Endothelial cell (in vitro differentiated cells): ENCODE measurements at places on chromosomes 2 and 18.

GRCh38 chr2:241123816-241124536, 21.9 kb upstream of the MTERF4 start:
- DNase-seq: no peak

GRCh38 chr18:22932885-22933205, 283 bp upstream of the RBBP8 start:
- no peak for DNase-seq

GRCh38 chr2:43676322-43677050, at the start of gene C1GALT1C1L:
Gene C1GALT1C1L (minus strand): TSS chr2:43676429. CDS start chr2:43676322, 107 bp downstream.
- no peak for DNase-seq

GRCh38 chr2:68536000-68536399, 68.6 kb downstream of the APLF start:
- DNase-seq: no peak

GRCh38 chr2:15107137-15107536, 454.0 kb downstream of the NBAS start:
- DNase-seq: no peak

GRCh38 chr2:108330979-108331378, 42.3 kb downstream of the SULT1C2 start:
- DNase-seq: no peak

DNA sequence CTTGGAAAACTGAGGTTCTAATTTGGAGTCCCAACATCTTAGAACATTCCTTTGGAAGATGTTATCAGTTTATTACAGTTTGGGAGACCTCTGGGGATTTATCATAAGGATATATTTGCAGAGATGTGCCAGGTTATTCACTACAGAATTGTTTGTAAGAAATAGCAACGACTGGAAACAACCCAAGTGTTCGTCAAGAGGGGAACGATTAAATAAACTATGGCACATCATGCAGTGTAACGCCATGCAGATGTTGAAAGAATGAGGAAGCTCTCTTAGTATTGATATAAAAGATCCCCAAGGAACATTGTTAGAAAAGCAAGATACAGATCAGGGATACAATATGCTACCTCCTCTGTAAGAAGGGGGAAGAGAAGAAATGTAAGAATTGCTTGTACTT, 210.6 kb downstream of the TMEM247 start:
- no peak for DNase-seq

- no peak for DNase-seq
Observed at GRCh38 chr2:212919238-212919637, 232.2 kb downstream of the IKZF2 start.

DNA sequence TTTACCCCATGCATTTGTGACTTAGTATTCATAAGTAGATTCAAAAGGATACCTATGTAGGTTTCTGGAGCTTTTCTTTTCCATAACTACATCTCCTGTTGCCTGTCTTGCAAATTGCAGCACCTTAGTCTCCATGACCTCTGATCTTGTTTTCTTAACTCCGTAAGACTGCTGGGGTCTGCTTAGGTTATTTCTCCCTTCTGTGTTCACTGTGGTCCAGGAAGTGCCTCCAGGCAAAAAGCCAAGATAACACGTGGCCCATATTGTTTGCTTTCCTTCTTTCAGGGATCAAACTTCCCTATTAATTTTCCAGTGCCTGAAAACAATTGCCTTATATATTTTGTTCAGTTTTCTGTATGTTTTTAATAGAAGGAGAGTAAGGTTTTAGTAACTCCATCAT, 86.4 kb downstream of the GCA start:
- no peak for DNase-seq

DNA sequence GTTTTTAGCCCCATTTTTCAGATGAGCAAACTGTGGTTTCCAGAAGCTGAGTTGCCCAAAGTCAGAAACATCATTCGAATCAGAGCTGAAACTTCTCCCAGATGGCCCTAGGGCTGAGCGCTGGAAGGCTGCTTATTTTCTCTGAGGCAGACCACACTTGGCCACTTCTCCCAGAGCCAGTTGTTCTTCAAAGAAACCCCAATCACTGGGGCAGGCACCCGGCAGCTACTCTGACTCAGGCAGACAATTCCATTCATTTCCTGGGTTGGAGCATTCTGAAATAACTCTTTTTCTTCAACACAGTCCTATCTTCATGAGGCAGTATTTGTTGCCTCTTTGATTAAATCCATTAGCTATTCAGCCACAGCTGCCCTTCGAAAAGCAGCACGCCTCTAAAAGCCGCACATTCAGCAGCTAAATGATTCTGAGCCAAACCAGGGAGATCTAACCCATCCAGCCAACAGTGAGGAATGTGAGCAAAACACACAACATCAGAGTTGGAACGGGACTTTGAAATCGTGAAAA, 40.9 kb downstream of the LRATD1 start:
- DNase-seq: no peak

- DNase-seq: no peak
Observed at GRCh38 chr18:44149706-44150105, 531.0 kb upstream of the SETBP1 start.

DNA sequence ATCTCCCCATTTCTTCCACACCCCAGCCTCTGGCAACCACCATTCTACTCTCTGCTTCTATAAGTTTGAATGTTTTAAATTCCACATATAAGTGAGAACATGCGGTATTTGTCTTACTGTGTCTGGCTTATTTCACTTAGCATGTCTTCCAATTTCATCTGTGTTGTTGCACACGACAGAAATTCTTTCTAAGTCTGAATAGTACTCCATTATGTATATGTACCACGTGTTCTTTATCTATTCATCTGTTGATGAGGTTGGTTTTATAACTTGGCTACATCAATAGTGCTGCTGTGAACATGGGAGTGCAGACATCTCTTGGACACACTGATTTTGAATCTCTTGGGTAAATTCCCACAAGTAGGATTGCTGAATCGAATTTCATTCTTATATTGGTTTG, 31.8 kb upstream of the MTX2 start:
- no peak for DNase-seq

DNA sequence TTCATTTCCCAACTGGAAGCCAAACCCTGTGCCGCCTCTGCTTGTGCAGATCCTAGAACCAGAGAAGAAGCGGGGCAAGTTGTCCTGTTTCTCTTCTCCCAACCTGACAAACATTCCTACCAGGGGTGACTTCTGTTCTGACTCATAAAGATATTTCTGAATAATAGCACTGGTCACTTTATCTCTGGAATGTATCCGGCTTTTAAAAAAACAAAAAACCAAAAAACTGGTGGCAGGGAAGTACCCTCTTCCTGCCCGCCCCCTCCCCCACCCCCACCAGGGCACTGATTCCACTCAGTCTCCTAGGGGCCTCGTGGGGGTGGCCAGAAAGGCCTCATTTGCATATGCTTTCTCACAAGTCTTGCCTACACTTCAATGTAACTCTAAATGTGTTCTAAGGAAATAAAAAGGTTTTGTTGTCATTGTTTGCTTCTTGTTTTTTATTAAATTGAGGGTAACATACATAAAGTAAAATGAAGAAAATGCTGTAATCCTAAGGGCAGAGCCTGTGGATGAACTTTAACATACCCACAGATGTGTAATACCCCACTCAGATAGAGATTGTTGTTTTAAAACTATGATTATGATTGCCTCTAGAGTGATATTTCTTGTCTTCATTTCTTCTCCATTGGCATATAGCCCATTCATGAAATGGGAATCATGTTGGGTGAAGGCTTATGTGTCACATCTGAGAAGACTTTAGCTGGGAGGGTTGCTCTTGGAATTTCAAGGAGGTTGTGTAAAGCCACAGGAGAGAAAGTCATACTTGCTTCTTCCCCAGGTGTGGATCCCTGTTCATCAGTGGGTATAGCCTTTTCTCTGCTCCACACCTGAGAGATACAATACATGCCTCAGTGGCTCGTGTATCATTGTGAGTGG, 5.3 kb upstream of the FOSL2 start:
- DNase-seq: no peak
